ENCODE measurements at places on chromosomes 6 and 20. TPM values are rescaled to one million over a fixed set of nuclear protein-coding genes. Genes with fewer than 3 reads are reported as not detected.

GRCh38 chr6:44561060-44561623, 173.6 kb downstream of the CDC5L start:
- DNase-seq = no peak

DNA sequence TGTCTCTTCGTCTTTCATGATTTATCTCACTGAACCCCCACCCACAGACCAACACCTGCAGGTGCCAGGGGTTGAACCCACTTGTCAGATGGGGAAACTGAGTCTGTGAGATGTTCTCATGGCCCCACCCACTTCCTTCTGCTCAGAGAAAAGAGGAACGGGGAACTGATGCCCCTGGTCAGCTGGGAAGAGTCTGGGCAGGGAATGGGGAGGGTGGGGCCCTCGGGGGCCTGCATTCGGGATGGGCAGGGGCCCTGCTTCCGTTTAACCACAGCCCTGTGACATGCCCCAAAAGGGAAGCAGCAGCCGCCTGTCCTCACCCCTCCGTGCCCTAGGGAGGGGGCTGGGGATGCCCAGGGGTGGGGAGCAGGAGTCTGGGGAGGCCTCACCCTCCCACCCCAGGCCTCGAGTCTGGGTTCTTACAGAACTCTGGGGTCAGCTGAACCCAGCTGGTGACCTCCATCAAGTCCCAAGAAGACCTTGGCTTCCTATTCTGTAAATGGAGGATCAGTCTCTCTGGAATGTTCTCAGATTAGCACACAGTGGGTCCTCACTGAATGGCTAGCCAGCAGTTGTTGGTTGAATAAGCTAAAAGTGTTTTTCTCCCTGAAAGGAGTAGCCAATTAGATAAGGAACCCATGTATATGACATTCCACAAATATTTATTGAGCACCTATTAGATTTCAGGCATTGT, 81.5 kb downstream of the CEBPB start:
- DNase-seq = no peak

DNA sequence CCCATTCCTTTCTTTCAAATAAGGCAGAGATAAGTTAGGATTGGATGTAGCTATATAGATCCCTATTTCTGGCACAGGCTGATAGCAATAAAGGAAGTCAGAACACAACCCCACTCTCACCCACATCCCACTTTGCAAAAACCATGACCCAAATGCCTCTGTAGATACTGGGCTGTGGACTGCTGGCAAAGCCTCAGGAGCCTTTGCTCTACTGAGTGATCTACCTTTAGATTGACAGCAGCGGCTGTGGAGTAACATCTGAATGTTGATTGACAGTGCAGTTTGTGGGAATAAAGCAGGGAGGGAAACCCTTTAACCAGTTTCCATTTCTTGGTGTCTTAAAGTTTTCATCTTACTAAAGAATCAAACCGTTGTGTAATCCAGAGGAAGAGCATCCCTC, 6.7 kb upstream of the TMEM30A start:
- no peak for DNase-seq

DNA sequence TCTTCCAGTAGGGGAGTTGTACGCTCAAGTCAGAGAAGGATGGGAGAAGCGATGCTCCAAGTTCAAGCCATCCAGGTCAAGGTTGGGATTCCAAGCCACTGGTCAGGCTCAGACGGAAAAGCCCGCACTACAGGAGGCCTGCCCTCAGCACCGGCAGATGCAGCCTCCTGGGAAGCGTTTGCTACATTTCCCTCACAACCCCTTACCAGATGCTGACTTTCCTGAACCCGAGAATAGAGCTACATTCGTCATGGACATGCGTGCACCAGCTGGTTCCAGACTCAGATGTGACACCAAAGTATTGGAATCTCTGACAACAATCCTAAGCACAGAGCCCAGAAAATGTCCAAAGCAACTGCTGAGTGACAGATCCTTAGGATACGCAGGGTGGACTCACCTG, 174.8 kb downstream of the SASH1 start:
- no peak for DNase-seq

GRCh38 chr6:121305957-121306607, 28.2 kb downstream of the TBC1D32 start:
- DNase-seq = no peak

DNA sequence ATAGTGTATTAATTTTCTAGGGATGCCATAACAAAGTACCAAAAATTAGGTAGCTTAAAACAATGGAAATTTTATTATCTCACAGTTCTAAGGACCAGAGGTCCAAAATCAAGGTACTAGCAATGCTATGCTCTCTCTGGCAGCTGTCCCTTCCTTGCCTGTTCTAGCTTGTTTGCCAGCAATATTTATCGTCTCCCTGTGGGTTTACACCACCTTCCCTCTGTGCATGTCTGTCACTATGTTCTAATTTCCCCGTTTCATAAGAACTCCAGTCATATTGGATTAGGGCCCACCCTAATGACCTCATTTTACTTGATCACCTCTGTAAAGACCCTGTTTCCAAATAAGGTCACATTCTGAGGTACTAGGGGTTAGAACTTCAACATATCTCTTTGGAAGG, 217.2 kb downstream of the IBTK start:
- no peak for DNase-seq

The HSD17B8 gene
- 8.6 TPM for total RNA-seq

- DNase-seq = no peak
Observed at GRCh38 chr6:37862992-37863391, 43.5 kb downstream of the ZFAND3 start.
